ENCODE measurements at places on chromosomes 7 and 10. TPM values are rescaled to one million over a fixed set of nuclear protein-coding genes. Genes with fewer than 3 reads are reported as not detected.

The SPAM1 gene
- total RNA-seq, result not detected

GRCh38 chr10:36808625-36809362 lies 316.6 kb upstream of the ANKRD30A start:
- DNase-seq, result no peak

- no peak for DNase-seq
These were observed 48.8 kb upstream of the CAMK2B start for GRCh38 chr7:44374007-44374763.

DNA sequence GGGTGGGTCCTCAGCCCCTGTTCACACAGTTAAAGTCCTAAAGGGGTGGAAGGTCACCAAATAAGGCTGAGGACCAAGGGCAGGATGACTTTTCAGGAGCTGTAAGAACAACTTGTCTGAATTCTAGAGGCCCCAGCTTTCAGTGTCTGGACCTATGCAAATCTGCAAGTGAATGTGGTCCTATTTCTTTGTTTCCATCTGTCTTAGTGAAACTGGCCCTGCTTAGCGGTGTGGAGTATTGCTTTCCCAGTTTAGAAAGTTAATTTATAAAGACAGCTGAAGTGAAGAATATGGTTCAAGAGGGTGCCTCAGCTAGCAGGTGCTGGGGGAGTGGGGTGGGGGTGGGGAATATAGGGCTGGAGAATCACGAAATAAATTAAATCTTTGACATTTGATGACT lies 40.1 kb downstream of the HHEX start:
- no peak for DNase-seq

The SLC26A4 gene
- total RNA-seq, result not detected

The DPYSL4 gene
- total RNA-seq, result 0.49 TPM

GRCh38 chr7:71518880-71519279 lies 386.9 kb downstream of the GALNT17 start:
- DNase-seq, result no peak

The TMEM176A gene
- 43.7 TPM for total RNA-seq

The WNT2 gene
- not detected for total RNA-seq

DNA sequence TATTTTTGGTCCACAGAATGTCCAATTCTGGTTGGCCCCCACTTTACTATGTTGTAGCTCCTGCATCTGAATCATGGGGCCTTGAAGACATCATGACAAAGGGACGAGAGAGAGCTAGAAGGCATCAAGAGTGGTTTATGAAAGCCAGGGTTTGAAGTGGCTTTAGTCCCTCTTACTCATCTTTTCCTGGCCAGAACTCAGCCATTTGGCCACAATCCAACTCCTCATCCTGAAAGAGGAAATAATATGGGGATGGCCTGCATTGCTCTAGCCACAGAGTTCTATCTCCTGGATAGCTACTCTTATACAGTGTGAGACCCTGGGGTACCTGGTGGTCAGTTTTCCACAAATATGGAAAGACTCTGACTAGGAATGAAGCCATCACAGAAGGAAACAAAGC lies 418.9 kb downstream of the XPNPEP1 start:
- DNase-seq, result no peak

DNA sequence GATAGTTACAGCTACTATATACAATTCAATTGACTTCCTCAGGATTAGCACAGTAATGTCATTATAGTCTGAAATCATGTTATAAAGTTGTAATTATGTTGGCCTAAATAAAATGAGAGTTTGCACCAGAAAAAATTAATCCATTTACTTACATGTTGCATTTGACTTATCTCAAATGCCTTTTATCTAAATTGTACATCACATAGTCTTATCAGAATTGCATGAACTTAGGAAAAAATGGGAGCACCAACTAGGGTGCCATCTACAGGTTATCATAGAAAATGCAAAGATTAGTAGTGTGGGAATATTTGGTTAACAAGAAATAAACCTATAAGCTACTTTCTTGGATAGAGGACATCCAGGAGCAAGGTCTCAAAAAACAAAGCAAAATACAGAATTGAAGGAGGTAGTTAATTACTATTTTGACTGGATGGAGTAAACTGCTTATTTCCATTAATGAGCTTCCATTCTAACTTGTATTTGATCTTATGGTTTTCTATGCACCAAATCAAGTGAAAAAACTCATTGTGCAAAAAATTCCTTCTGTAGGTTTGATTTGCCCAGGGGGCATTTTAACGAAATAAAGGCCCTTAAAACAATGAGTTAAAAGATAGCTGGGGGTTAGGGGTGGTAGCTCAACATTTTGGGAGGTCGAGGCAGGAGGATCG lies 60.0 kb upstream of the ORC5 start:
- no peak for DNase-seq

GRCh38 chr7:90401989-90402388 lies 1.3 kb upstream of the CLDN12 start:
- DNase-seq, result no peak

- DNase-seq, result no peak
These were observed 1.7 kb downstream of the SCRN1 start for GRCh38 chr7:29987811-29988317.

The SRGN gene
- total RNA-seq, result 117 TPM

GRCh38 chr10:60338786-60339185 lies 50.9 kb downstream of the ANK3 start:
- no peak for DNase-seq

DNA sequence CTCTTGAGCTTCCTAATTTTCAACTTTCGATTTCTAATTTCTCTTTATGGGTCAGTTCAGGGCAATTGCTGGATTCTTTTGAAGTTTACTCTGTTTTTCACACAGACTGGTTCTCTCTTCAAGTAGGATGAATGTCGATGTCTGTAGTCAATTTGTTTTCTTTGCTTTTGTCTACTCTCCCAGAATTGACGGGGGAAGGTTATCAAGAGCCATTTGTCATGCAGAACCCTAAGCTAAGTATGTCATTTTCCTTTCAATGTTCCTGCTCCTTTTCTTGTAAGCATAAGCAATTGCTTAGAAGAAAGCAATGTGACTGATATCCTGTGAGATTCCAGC lies 53.7 kb downstream of the SLC39A12 start:
- no peak for DNase-seq

- DNase-seq, result no peak
These were observed 100.8 kb upstream of the STK17A start for GRCh38 chr7:43481902-43482678.

DNA sequence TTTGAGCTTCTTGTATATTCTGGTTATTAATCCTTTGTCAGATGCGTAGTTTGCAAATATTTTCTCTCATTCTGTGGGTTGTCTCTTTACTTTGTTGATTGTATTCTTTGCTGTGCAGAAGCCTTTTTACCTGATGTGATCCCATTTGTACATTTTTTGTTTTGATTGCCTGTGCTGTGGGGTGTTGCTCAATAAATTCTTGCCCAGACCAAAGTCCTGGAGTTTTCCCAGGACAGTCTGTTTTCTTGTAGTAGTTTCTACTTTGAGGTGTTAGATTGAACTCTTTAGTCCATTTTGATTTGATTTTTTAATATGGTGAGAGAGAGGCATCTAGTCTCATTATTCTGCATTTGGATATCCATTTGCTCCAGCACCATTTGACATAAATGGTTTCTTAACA lies 588.7 kb upstream of the MBL2 start:
- no peak for DNase-seq

DNA sequence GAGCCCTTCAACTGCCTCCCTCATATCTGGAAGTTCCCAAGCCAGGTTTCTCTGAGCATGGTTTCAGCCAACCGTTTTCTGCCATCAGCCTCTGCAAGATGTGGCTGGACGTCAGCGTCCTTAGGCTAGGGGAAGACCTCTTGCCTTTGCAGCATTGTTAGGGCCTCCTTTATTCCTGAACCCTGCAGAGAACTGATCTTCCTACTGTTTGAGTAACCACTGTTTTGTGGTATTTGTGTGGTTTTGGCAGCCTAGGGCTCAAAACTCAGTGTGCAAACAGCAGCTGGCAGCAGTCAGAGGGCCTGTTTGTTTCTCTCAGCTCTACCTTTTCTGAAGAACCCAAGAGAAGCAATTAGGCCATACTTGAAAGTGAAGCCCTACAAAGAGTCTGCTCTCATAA lies 83.4 kb upstream of the SEMA3E start:
- DNase-seq, result no peak

- no peak for DNase-seq
These were observed 11.0 kb upstream of the RASSF4 start for GRCh38 chr10:44948642-44949041.

DNA sequence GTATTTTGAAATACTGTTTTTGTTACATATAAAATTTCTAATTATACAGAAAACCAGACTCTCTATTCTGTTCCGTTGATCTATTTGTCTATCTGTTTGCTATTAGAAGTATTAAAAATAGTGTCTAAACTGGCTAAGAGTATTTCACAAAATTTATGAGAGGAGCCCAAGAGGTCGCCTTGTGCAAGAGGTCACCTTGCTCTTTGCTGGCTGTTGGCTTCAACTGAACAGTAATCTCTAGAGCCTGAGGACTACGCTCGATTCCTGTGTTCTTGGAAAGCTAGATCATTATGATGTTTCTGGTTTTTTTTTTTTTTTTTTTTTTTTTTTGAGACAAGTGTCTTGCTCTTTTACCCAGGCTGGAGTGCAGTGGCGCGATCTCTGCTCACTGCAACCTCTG lies 428.6 kb downstream of the LRMDA start:
- peak; percentile 82 for DNase-seq

DNA sequence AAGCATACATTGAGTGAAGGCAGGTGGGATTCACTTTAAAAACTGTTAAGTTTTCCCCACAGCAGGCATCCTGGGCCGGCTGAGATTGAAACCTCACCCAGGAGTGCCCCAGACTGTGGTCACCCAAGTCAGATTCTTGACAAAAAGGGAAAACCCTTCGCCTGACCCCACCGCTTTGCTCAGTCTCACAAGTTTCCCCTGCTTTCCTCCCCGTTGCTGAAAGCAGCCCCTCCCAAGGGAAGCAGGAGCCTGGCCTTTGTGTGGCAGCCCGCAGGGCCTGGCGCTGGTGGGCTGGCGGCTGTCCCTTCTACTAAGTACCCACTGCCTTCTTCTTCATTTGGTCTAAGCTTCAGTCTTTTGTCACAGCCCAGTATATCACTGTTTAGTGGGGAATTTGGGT lies 16.0 kb downstream of the RNF32 start:
- DNase-seq, result no peak

Measured in vagina (tissue), 2 donors.